Cardiac fibroblast (primary cell): ENCODE measurements at places on chromosomes 7 and 10.

GRCh38 chr10:108521827-108522492 is 1357.5 kb upstream of the SORCS1 start:
- DNase-seq = no peak

GRCh38 chr10:72223743-72224101 is 7.6 kb upstream of the ASCC1 start:
- peak; percentile 20 for DNase-seq

GRCh38 chr7:120996333-120996987 is 7.9 kb downstream of the CPED1 start:
- peak; percentile 93 for DNase-seq

- DNase-seq = no peak
Observed at GRCh38 chr10:60367431-60367830, 22.2 kb downstream of the ANK3 start.

- peak; percentile 87 for DNase-seq
Observed at GRCh38 chr7:79282070-79282694, 171.3 kb downstream of the MAGI2 start.

DNA sequence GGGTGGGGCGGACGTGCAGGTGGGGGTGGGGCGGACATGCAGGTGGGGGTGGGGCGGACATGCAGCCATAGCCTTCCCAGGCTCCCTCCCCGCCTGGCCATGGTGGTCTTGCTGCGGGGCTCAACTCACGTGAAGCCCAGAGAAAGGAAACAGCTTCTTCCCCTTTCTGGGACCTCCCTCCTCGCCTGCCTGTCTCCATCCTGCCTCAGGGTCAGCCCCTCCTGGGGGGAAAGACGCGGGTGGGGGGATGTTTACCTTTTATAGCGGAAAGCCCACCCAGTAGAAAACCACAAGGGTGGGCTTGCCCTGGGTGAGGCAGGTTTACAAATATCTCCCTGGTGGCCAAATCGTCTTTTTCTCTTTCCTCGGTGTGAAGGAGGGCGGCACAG is 520.0 kb downstream of the GLRX3 start:
- no peak for DNase-seq

DNA sequence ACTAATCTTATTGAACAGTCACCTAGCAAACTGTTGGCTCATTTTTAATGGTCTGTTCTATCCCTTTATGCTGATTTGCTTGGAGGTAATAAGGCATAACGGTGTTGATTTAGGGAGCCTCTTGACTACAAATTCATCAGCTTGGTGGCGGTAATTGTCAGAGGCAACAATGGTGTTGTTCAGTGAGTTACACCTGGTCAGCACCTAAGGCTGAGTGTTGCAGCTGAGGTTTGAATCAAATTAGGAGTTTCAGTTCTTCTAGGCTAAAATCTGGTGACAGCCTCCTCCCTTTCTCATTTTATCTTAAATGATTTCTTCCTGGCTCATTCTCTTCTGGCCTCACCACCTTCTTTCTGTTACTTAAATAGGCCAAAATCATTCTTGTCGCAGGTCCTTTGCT is 42.3 kb upstream of the SP8 start:
- DNase-seq = no peak

GRCh38 chr10:69904533-69904932 is 102.8 kb downstream of the COL13A1 start:
- no peak for DNase-seq

GRCh38 chr7:51280156-51280555 is 36.5 kb downstream of the COBL start:
- no peak for DNase-seq

GRCh38 chr10:94288361-94289101 is 74.2 kb downstream of the NOC3L start:
- no peak for DNase-seq

- DNase-seq = peak; percentile 87
Observed at GRCh38 chr7:84372155-84372621, 177.6 kb upstream of the SEMA3A start.

- no peak for DNase-seq
Observed at GRCh38 chr7:121011401-121011800, 22.9 kb downstream of the CPED1 start.

DNA sequence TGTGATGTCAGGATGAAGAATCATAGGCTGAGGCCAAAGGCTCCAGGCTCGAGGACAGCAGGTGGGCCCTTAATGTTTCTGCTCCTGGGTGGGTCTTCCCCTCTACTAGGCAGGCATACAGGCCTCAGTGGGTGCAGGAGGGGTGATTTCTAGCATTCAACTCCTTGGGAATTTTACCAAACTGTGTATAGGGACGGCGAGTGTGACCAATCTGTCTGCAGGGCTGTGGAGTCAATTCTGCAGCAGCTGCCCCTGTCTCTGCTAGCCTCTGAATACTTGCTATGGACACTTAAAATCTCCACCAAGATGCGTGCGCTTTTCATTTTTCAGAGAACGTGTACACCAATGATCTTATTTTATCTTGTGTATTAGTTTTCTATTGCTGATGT is 115.5 kb downstream of the WDR11 start:
- DNase-seq = no peak

GRCh38 chr10:132237871-132238270 is 51.1 kb downstream of the DPYSL4 start:
- DNase-seq = no peak

DNA sequence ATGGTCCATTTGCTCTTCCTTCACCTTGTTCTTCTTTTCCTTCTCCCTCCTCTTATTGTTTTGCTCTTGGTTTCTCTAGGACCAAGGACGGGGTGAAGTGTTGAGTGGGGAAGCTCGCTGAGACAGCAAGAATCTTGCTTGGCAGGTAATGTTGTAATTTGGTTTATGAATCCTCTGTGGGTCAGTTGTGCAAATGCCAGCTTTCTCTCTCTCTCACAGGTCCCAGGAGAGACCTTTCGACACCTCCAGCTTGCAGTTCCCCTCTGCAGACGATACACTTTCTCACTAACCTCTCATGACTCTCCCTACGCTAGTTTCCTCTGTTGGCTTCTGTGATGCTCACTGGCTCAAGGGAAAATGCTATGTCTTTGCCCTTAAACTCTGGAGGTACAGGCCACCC is 77.0 kb downstream of the FRMD4A start:
- no peak for DNase-seq

DNA sequence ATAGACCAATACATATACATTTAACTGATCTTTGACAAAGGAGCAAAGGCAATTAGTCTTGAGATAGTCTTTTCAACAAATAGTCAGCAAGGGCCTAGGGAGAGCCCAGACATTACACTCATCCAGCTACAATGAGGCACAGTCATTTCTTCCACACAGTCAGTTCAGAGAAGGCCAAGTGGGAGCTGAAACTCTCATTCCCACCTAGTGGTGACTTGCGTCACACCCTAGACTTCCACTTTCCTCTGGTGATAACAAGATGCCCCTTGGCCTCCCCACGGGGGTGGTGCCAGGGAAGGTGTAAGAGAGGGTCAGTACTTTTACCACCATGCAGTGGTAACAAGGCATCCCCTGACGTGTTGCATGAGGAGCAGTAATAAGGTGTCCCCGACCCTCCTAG is 8.0 kb downstream of the FRMPD2 start:
- no peak for DNase-seq

GRCh38 chr7:2490181-2490651 is 14.0 kb upstream of the GRIFIN start:
- DNase-seq = no peak

GRCh38 chr10:29039091-29039490 is 249.8 kb upstream of the LYZL1 start:
- DNase-seq = no peak
